ENCODE measurements at places on chromosomes 1 and 21. TPM values are rescaled to one million over a fixed set of nuclear protein-coding genes. Genes with fewer than 3 reads are reported as not detected.

DNA sequence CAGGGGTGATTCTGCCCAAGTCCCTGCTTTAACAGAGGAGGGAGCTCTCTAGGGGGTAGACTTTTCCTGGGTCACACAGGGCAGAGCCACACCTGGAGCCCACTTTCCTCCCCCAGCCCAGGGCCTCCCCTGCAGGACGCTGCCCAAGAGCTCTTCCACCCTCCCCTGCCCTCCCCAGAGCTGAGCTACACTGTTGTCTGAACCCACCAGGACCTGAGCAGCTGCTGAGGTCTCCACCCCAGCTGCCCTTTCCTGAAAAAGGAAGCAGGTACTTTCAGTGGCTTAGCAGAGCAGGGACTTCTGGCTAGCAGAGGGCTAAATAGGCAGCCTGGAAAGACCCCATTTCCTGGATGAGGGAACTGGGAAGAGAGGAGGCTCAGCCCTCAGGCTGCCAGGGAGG is 169.3 kb upstream of the ETV3 start:
- H3K4me1 ChIP-seq, result no peaks in the 10 kb centered on the region
- no peaks in the 10 kb centered on the region for H3K36me3 ChIP-seq
- DNase-seq, result peak; percentile 24
- H3K27ac ChIP-seq, result no peak overlapping the region

DNA sequence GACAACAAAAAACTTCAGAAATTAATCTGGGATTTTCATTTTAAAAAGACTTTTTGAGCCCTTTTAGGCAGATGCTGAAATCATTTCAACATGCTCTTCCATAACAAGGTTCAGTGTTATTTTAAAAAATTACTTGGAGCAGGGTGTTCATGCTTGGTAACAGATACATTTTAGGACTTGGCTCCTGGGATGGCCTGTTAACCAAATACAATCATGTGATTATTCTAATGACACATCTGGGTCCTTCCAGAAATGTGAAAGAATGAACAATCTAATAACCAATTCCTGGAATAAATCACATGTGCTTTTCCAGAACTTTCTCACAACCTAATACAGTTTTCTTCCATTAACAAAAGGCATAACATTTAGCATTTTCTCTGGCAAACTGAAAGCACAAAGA is 379.8 kb upstream of the RUNX1 start:
- no peak overlapping the region for H3K27ac ChIP-seq
- no peaks in the 10 kb centered on the region for H3K36me3 ChIP-seq
- no peaks in the 10 kb centered on the region for H3K4me1 ChIP-seq
- no peak for DNase-seq
- H3K4me3 ChIP-seq, result no peak overlapping the region

DNA sequence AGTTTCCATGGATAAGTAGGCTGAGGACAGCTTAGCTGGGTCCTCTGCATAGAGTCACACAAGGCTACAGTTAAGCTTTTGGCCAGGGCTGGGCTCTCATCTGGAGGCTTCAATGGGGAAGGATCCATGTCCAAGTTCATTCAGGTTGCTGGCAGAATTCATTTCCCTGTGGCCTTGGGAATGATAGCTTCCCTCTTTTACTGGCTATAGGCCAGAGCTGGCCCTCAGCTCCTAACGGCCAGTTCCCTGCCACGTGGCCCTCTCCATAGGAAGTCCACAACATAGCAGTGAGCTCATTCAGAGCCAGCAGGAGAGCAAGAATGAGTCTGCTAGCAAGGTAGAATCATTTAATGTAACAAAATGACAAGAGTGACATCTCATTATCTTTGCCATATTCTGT is 15.1 kb upstream of the PODN start:
- DNase-seq, result no peak
- H3K36me3 ChIP-seq, result no peaks in the 10 kb centered on the region
- no peaks in the 10 kb centered on the region for H3K27me3 ChIP-seq
- peaks cover 4% of the 10 kb centered on the region for H3K4me1 ChIP-seq
- no peak overlapping the region for H3K4me3 ChIP-seq

GRCh38 chr1:239098400-239099037 is 287.8 kb upstream of the CHRM3 start:
- H3K4me1 ChIP-seq, result no peaks in the 10 kb centered on the region
- H3K27ac ChIP-seq, result no peak overlapping the region
- no peak for DNase-seq
- no peak overlapping the region for H3K4me3 ChIP-seq
- no peaks in the 10 kb centered on the region for H3K27me3 ChIP-seq

GRCh38 chr1:48576565-48576964 is 104.6 kb upstream of the SPATA6 start:
- no peak for DNase-seq
- no peaks in the 10 kb centered on the region for H3K36me3 ChIP-seq
- H3K4me1 ChIP-seq, result no peaks in the 10 kb centered on the region

- no peak for DNase-seq
- no peaks in the 10 kb centered on the region for H3K4me1 ChIP-seq
- H3K4me3 ChIP-seq, result no peak overlapping the region
- H3K27ac ChIP-seq, result no peak overlapping the region
Measured at GRCh38 chr1:220203816-220204215, 68.4 kb downstream of the RAB3GAP2 start.

DNA sequence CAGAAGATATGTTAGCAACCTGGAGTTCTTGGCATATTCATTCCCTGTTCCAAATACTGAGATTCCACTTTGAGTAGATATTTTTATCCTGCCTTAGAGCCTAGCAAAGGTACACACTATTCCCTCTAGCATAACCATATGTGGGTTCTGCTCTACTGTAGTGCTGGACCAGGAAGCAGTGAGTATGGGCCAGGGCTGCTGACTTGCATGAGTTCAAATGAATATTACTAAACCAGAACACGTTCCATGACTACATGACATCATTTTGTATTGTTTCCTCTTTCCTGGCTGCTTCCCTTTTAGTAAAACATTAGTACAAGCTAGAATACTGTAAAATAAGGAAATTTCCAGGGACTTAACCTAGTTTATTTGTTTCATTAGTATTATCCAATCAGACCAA is 41.1 kb downstream of the TNFSF18 start:
- H3K4me1 ChIP-seq, result no peaks in the 10 kb centered on the region
- H3K36me3 ChIP-seq, result no peaks in the 10 kb centered on the region
- H3K27me3 ChIP-seq, result no peaks in the 10 kb centered on the region
- H3K4me3 ChIP-seq, result no peak overlapping the region
- no peak overlapping the region for H3K27ac ChIP-seq
- no peak for DNase-seq

DNA sequence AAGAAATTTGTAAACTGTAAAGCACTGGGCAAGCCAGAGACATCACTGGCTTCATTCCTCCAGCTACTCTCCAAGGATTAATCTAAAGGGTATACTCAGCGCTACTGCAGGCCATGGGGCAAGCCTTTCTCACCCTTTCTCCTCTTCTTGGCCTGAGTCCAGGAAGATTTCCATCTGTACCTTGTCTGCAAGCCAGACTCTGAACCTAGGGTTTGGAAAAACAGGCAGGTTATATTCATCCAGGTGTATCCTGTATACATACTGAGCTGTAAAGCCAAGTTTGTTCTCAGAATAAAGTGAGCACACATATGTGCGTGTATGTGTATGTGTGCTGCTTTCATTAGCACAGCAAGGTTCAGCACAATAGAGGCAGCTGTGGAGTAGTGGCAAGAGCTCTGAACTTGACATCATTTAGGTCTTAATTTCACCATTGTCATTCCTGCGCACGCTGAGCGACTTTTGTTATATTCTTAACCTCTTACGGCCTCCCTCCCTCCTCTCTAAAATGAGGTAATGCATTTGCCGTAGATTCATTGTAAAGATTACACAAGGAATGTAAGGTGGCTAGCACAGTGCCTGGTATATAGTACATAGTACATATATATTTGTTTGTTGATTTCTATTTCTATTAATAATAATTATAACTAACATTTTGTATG is 128.1 kb upstream of the JUN start:
- H3K27me3 ChIP-seq, result no peaks in the 10 kb centered on the region
- peaks cover 9% of the 10 kb centered on the region for H3K4me1 ChIP-seq
- H3K27ac ChIP-seq, result peak overlapping the region; percentile 15

DNA sequence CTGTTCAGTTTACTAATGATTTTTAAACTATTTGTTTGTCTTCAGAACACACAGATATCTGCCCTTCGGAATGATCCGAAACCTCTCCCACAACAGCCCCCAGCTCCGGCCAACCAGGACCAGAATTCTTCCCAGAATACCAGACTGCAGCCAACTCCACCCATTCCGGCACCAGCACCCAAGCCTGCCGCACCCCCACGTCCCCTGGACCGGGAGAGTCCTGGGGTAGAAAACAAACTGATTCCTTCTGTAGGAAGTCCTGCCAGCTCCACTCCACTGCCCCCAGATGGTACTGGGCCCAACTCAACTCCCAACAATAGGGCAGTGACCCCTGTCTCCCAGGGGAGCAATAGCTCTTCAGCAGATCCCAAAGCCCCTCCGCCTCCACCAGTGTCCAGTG is 51.6 kb downstream of the ACP6 start:
- no peaks in the 10 kb centered on the region for H3K27me3 ChIP-seq
- DNase-seq, result no peak
- H3K36me3 ChIP-seq, result no peaks in the 10 kb centered on the region

GRCh38 chr1:219883400-219884332 is 44.7 kb downstream of the SLC30A10 start:
- no peaks in the 10 kb centered on the region for H3K4me1 ChIP-seq
- H3K27ac ChIP-seq, result no peak overlapping the region
- no peak overlapping the region for H3K4me3 ChIP-seq
- H3K27me3 ChIP-seq, result peaks cover 85% of the 10 kb centered on the region
- H3K36me3 ChIP-seq, result no peaks in the 10 kb centered on the region
- no peak for DNase-seq

DNA sequence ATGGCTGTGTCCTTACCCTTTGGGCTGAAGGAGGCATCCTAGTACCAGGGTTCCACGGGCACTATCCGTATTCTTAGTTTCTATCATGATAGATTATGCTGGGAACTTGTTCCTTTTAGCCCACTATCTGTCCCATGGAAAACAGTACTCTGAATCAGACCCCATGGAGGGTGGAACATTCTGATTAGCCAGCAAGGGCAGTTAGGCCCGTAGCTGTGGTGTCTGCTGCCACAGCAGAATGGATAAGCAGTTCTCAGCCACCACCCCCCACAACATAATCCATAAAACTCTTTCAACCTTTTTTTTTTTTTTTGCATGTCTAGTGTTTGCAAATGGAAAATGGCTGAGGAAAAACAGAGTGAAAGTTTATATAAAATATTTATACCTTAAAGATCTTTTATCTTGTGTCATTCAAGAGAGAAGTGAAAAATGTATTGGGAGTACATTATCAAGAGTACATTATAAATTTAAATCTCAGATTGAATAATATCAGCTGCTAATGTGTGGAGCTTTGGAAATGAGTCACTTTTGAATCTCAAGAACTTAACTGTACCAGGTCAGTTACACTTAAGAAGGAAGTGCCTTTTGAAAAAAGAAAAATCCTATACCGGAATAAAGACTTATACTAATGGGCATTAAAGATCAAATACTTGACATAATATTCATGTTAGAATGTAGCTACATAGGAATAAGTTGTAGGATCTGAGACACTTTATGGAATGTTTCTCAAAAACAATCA is 80.3 kb downstream of the NFIA start:
- H3K36me3 ChIP-seq, result no peaks in the 10 kb centered on the region
- no peak overlapping the region for H3K27ac ChIP-seq
- DNase-seq, result no peak

- no peaks in the 10 kb centered on the region for H3K27me3 ChIP-seq
- no peak overlapping the region for H3K4me3 ChIP-seq
- H3K4me1 ChIP-seq, result no peaks in the 10 kb centered on the region
Measured at GRCh38 chr1:211236633-211237320, 22.4 kb upstream of the RCOR3 start.

GRCh38 chr21:37458669-37459276 is 92.2 kb downstream of the DYRK1A start:
- no peak overlapping the region for H3K4me3 ChIP-seq
- no peak overlapping the region for H3K27ac ChIP-seq
- H3K4me1 ChIP-seq, result peaks cover 23% of the 10 kb centered on the region
- H3K36me3 ChIP-seq, result no peaks in the 10 kb centered on the region
- no peak for DNase-seq

DNA sequence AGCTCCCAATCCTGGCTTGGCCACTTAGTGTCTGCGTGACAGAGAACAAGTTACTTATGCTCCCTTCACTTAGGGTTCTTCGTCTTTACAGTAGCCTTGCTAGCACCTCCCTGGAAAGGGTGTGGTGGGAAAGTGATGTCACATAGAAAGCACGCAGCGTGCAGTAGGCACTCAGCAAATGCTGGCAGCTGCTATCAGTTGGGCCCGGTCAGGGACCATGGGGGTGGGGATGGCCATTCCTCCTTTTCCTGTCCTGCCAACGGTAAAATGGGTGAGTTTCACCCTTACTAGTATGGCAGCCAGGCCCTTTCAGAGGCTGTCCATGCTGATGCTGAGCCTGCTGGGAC is 6.2 kb upstream of the KCNA10 start:
- peaks cover 5% of the 10 kb centered on the region for H3K4me1 ChIP-seq
- no peak for DNase-seq
- H3K27ac ChIP-seq, result no peak overlapping the region
- H3K4me3 ChIP-seq, result no peak overlapping the region
- H3K36me3 ChIP-seq, result no peaks in the 10 kb centered on the region
- H3K27me3 ChIP-seq, result peaks cover 19% of the 10 kb centered on the region

DNA sequence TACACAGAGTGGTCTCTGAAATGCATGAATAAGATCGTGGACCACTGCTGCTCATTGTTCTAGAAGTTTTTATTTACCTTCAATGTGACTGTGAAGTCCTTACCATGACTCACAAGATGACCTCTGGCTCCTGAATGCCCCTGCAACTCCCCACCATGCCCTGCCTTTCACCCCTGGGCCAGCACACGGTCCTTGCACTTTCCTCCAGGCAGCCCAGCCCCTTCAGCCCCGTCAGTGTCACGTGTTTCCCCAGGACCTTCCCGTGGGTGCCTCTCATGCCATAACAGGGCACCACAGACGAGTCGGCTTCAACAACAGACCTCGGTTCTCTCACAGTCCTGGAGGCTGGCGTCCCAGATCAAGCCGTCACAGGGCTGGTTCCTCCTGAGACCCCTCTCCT is 62.1 kb downstream of the B3GALT5 start:
- no peak overlapping the region for H3K4me3 ChIP-seq
- no peaks in the 10 kb centered on the region for H3K27me3 ChIP-seq
- H3K36me3 ChIP-seq, result no peaks in the 10 kb centered on the region
- H3K4me1 ChIP-seq, result peaks cover 29% of the 10 kb centered on the region
- peak; percentile 41 for DNase-seq

Gene NFIA
- 37.2 TPM for total RNA-seq

Gene LHX4
- total RNA-seq, result not detected

Gene RNU5D-1
- total RNA-seq, result not detected

Gene AMPD1
- total RNA-seq, result 0.82 TPM

Gene TRIM58
- 10.8 TPM for total RNA-seq

Gene TAS1R3
- total RNA-seq, result 2.0 TPM

Gene RAD54L
- total RNA-seq, result 69.9 TPM

Gene LENEP
- not detected for total RNA-seq

Gene AQP10
- total RNA-seq, result not detected

Gene ACTL8
- not detected for total RNA-seq

Data from transverse colon (tissue), 4 donors.